ENCODE measurements at places on chromosomes 3 and 15. TPM values are rescaled to one million over a fixed set of nuclear protein-coding genes. Genes with fewer than 3 reads are reported as not detected.

- no peak for DNase-seq
Observed at GRCh38 chr3:98875535-98875934, 26.0 kb downstream of the DCBLD2 start.

DNA sequence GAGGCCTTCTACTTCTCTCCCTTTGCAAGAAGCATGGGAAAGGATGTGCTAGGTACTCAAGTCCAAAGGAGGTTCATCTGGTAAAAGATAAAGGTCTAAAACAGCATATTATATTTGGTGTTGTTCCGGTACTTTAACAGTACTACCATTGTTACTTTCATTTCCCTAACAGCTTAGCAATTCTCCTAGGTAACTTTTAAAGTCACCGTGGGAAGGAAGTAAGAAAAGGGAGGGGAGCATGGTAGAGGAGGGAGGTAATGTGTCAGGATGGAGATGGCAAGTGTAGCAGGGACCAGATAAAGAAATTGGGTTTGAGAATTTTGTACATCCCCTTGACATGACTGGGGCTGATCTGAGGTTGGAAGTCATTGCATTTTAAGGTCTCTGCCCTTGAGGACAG is 89.4 kb upstream of the SKOR1 start:
- DNase-seq, result no peak

- DNase-seq, result no peak
Observed at GRCh38 chr15:70478251-70478990, 284.9 kb downstream of the UACA start.

DNA sequence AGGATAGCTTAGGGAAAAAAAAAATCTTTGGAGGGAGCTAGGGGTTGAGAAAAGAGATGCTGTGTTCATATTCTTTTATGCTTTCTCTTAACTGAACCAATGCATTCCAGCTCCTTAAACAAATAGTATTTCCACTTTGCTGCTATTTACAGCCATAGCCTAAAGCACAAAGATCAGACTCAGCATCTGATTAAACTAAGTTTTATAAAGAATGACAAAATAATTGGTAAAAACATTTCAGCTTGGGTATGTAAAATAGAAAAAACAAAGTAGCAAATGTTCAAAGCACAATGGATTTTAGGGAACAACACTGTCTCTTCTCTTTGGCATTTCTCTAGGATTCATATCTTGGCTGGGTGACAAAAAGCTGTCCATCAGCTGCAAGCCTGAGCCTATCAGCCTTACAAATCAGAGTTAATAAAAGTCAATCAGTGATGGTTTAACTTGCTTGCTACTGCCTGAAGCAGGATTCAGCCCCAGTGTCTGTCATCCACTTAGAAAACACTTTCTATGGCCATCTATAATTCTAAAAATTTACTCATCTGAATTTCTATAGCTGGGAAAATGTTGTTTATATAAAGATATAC is 232.1 kb upstream of the CDIN1 start:
- no peak for DNase-seq

DNA sequence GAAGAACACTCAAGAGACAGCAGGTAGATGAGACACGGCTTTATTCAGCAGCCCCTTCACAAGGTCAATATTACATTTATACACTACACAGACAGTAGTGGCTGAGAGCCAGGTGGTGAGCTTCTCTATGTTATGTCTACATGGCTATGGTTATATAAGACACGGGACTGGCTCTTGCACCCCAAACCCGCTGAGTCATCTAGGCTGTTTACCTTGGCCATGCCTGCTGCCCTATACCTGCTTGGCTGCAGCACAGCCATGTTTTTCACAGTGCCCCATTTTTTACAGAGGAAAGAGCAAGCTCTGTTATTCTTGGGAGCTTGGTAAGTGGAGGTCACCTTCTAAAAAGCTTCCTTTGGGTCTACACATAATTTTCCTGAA is 231.6 kb downstream of the IGSF11 start:
- no peak for DNase-seq

Gene CADPS
- 0.84 TPM for total RNA-seq

- peak; percentile 70 for DNase-seq
Observed at GRCh38 chr3:40120806-40121205, 188.7 kb upstream of the EIF1B start.

Gene UROC1
- not detected for total RNA-seq

GRCh38 chr3:31534065-31534425 is 1.3 kb downstream of the STT3B start:
- peak; percentile 18 for DNase-seq

GRCh38 chr3:64895991-64896895 is 208.4 kb upstream of the ADAMTS9 start:
- DNase-seq, result no peak

DNA sequence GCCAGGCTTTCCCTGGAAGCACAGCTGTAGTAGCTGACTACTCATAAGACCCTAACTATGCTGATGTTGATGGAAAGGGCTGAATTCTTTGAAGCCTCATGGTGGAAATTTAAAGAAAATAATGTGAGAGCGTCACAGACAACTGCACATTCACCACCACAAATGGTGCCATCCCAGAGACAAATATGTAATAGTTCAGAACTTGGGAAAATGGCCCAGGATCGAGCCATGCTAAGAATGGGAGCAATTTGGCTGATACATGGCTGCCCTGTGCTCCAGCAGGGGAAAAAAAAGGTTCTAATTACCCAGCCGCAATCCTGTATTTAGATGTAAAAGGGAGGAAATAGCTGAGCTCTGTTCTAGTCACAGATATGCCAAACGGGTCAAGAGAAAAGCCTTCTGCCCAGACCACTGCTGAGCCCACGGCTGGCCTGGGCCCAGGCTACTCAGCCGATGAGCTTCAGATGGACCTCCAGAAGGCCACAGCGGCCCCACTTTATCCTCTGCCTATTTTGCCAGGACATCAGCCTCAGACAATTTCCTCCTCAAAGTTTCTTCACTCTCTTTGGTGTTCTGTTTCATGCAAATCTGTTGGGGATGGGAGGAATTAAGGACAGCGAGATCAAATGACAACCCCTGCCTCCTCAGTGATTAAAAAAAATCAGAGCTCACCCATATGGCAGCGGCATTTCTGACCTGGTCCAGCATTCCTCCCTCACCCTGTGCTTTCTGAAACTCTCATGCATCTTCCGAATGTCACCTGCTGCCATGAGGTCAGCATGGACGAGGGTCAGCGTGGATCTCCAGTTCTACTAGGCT is 54.5 kb upstream of the MEX3B start:
- no peak for DNase-seq

Gene AHSG
- not detected for total RNA-seq

GRCh38 chr15:35958021-35958420 is 412.1 kb upstream of the DPH6 start:
- DNase-seq, result peak; percentile 13

DNA sequence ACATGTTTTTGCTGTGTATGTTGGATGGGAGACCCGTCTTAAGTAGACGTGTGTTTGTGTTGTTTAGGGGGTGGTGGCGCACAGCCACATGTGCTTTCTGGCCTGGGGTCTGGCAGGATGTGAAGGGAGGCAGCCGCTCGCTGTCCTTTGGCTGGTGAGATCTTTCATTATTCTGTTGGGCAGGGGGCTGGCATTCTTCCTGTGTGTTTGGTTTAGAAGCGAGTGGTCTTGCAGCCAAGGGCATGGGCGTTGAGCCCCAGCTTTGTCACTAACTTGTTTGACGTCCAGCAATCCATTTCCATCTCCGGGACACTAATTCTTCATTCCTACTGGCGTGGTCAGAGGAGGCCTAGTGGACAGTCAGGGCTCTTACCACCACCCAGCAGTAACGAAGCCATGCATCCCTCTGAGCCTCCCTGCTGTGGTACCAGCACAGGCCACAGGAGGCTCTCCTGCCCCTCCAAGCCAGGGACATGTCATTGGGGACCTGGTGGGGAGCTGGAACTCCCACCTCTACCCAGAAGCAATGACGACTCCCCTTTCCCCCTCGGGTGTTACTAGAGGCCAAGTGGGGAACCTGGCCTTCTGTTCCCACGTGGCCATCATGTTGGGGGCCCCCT is 10.7 kb downstream of the THSD4 start:
- no peak for DNase-seq

DNA sequence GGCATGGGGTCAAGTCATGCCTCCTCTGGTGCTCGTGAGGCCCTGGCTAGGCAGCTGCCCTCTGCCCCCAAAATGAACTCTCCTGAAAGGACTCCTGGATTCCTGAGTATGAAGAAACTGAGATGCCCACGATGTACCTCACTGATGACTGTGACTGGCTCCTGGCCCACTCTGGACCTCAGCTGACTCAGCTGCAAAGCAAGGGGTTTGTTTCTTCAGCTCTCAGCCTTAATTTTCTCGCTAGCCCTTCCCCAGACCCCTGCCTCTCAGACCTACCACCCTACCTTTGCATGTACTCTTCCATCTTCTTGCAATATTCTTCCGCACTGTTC is 5.2 kb upstream of the GNAI2 start:
- DNase-seq, result no peak

GRCh38 chr3:23668430-23668904 is 137.3 kb upstream of the UBE2E1 start:
- DNase-seq, result peak; percentile 90

DNA sequence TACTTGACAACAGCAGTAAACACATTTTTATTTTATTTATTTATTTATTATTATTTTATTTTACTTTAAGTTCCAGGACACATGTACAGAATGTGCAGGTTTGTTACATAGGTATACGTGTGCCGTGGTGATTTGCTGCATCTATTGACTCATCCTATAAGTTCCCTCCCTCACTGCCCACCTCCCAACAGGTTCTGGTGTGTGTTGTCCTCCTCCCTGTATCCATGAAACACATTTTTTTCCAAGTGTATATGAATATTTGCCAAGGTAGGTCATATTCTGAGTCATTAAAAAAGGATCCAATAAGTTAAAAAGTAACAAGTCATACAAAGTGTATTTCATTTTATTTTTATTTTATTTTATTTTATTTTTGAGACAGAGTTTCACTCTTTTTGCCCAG is 567.3 kb upstream of the KCNMB2 start:
- peak; percentile 64 for DNase-seq

Gene DTX3L
- 109 TPM for total RNA-seq

Gene PTX3
- 17.6 TPM for total RNA-seq

Gene ELL3
- 0.86 TPM for total RNA-seq

GRCh38 chr3:120018299-120018698 is 75.9 kb downstream of the GSK3B start:
- DNase-seq, result no peak
